ENCODE measurements at places on chromosomes 2 and 18.

- DNase-seq: no peak
Measured at GRCh38 chr18:34890486-34891085, 150.6 kb upstream of the MAPRE2 start.

- no peak for DNase-seq
Measured at GRCh38 chr2:241767464-241768250, 9.0 kb upstream of the GAL3ST2 start.

DNA sequence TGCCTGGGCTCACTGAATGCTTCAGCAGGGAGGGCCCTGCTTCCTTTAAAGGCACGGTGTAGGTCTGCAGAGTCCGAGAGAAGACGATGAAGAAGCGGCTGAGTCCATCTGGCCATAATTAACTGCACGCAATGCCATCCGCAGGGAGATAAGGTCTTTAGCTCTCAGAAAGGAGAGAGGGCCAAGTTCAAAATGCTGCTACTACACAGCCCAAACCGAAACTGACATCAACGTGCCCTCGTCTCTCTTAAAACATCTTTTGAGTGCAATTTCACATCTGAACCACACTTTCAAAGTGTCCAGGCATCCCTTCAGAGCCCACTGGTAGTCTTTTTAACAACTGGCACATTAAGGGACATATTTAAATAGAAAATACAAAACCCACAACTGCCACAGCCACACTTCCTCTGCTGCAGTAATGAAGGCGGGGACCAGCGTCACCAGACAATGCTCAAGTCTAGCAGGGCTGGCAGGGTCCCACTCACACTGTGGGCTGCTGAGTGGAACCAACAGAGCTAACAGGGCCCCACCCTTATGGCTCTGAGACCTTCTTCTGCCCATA, 35.8 kb downstream of the ST3GAL5 start:
- no peak for DNase-seq

DNA sequence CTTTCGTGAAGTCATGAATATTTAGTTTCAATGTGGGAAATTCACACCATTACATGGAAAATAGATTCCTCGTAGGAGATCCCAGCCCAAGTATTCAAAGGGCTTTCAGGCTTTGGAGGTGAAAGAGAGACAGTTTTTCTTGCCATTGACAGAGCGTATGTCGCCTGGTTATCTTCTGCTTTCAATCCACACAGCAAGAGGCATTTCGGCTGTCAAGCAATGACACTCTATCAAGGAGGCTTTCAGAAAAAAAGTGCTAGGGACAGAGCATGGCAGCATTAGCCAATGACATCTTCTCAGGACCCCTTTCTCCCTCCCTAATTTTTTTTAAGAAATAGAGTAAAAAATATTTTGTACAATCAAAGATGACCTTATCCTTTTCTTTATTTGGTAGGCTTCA, 492.8 kb downstream of the TMEM182 start:
- DNase-seq: no peak

GRCh38 chr2:6184532-6185292, 492.5 kb downstream of the SOX11 start:
- no peak for DNase-seq

- DNase-seq: peak; percentile 22
Measured at GRCh38 chr2:54952978-54953456, 97.2 kb downstream of the RTN4 start.

GRCh38 chr2:186737732-186738508, 44.1 kb downstream of the FAM171B start:
- no peak for DNase-seq

- DNase-seq: no peak
Measured at GRCh38 chr2:120464448-120464931, 118.6 kb downstream of the INHBB start.

GRCh38 chr2:122236152-122236874, 480.9 kb downstream of the TSN start:
- DNase-seq: peak; percentile 84

Data from bronchial epithelial cell (primary cell).